ENCODE measurements at places on chromosomes 5 and 9.
A peak's percentile ranks its signal among the peaks of the same experiment; 100 is the strongest.

- DNase-seq = no peak
Measured at GRCh38 chr9:95171001-95171400, 146.5 kb downstream of the FANCC start.

DNA sequence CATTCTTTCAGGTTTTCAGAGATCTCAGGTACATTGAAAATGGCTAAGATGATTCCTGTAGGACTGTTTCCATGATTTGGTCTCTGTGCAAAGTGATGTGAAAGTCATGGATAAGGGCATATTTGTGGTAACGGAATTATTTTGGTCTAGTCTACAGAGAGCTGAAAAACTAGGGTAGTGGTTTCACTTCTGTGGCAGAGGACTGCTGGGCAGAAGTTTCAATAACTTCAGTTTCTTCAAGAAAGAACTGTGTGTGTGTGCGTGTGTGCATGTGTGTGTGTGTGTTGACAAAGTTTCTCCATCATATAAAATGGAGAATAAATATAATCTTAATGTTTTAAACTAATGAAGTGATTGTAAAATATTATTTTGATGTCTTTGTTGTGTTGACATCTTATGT is 4.3 kb downstream of the CNOT8 start:
- DNase-seq = no peak

- DNase-seq = no peak
Measured at GRCh38 chr5:148666353-148666752, 12.0 kb upstream of the HTR4 start.

GRCh38 chr9:70101265-70101664 is 57.6 kb downstream of the MAMDC2 start:
- no peak for DNase-seq

DNA sequence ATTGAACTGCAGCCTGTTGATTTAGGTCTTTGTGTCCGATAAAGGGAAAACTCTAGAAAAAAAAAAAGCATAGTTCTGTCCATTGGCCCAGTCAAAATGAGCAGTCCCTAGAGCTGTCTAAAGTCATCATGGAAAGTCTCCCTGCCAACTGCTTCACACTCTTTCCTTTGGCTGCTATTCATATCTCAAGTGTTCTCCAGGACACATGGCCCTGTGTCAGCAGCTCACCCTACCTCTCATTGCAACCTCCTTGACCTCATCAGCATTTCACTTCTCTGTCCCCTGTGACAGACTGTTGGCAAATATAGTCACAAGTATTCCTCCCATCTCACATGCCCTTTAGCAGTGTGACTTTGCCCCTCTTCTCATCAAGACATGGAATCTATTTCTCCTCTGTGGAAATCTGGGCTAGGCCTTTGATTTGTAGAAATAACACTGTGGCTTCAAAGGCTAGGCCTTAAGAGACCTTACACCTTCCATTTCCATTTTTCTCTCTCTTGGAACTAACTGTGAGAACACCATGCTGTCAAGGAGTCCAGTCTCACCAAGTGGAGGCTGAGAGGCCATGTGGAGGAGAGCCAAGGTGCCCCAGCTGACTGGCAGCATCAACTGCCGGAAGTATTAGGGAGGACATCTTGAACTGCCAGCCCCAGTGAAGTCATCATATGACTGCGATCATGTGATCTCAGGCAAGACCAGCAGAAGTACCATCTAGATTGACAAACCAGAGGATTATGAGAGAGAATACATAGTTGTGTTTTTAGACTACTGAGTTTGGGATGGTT is 149.4 kb upstream of the TARS1 start:
- no peak for DNase-seq

- no peak for DNase-seq
Measured at GRCh38 chr9:126151686-126152134, 174.9 kb upstream of the MVB12B start.

DNA sequence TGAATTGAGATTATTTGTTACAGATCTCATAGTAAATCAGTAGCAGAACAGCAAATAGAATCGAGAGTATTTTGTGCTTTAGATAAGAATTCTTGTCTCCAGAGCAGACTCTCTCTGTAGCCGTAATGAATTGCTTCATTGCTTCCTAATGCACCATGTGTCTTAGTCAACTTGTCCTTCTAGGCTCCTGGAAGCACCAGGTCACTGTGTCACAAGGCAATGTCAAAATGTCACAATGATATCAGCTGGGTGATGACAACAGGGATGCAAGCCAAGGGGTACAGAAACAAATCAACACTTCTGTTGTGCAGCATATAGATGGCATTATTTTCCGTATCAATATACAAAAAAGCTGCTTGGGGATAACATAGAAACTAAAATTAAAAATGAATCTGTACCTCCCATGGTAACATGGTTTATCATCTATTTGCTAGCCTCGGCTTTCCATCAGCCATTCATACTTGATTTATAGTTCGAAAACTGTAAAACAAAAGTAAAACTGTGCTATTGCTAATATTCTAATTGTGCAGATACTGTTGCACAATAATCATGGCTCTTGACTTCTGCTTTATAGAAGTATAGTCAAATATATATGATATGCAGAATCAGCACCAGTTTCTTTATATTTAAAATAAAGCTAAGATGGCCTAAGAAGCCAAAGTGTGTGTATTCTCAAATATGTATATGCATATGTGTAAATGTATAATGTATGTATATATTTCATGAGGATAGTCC is 435.9 kb upstream of the TLE4 start:
- DNase-seq = no peak

DNA sequence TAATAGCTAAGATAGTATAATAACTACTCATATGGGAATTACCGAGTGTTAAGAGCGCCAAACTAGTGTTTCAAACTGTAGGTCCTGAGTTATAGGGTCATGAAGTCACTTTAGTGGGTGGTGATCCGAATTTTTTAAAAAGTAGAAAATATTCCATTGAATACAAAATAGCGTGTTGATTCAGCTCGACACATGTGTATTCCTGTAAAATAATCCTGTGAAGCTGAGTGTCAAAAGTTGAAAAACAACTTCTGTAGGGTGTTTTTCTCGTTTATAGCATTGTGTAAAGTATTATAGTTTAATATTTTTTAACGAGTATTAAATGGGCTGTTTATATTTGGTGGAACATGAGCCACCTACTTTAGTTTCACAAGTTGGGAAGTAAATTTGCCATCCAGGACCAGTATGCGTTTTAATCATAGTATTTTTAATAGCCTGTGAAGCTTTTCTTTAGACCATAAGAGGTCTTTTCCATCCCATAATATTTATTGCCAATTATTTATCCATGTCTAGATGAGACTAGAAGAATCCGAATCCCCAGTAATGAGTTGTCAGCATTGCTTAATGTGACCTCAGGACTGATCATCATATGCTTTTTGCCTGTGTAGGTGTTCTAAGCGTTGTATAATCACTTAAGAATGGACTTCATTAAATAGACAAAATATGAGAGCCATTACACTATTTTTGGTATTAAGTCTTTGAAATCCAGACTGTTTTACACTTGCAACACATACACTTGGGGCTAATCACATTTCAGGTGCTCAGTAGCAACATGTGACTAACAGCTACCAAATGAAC is 84.1 kb downstream of the PTPDC1 start:
- DNase-seq = no peak

- peak; percentile 85 for DNase-seq
Measured at GRCh38 chr5:150412319-150413175, at the start of gene CD74. Gene CD74 (minus strand): TSS chr5:150412910. CDS start chr5:150412749, 161 bp downstream.

GRCh38 chr5:38532165-38532669 is 24.2 kb downstream of the LIFR start:
- no peak for DNase-seq
